Activated naive CD8-positive, alpha-beta T cell treated with anti-CD3 and anti-CD28 coated beads, Interleukin-2, amount 10 ng/mL, durations not matched to agents 7 days and 5 days (primary cell): ENCODE measurements at places on chromosomes 11 and 22. TPM values are rescaled to one million over a fixed set of nuclear protein-coding genes. Genes with fewer than 3 reads are reported as not detected.
A peak's percentile ranks its signal among the peaks of the same experiment; 100 is the strongest.

DNA sequence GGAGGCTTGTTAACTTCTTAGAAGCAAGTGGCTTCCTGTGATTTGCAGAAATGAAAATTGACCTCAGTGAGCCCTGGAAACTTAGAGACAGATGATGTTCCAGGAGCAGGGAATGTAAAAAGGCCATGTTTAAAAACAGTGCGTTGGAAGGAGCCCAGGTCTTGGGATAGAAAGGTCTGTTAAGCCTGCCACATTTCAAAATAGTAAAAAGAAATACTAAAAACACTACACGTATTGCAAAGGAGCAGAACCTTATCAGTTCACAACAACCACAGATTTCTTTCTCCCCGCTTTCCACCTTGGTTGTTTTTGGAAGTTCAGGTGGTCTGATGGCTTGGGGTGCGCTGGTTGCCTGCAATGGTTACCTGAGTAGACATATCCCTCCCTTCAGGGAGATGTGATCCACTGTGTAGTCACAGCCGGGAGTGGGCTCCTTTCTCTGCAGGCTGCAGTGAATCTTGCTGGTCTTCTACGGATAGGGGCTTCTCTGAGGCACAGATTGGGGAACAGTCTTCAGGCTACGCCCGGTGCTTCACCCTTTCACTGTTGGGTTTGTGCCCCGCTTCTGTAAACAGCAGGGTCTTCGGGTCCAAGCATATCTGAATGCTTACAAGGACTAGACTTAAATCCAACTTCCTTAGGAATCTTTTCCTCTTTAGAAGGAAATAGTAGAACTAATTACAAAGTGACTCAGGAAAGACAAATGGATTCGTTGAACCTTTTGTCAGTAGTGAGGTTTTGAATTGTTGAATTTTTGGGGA is 1.9 kb downstream of the TEAD1 start:
- DNase-seq: no peak

GRCh38 chr22:31295831-31296657 is 3.8 kb upstream of the PIK3IP1 start:
- no peak for DNase-seq

The ASPHD2 gene
- 9.0 TPM for total RNA-seq

The OR10D3 gene
- not detected for total RNA-seq

The DERL3 gene
- total RNA-seq: 9.6 TPM

The EHF gene
- total RNA-seq: not detected

GRCh38 chr11:132913886-132914285 is 618.4 kb downstream of the OPCML start:
- no peak for DNase-seq

DNA sequence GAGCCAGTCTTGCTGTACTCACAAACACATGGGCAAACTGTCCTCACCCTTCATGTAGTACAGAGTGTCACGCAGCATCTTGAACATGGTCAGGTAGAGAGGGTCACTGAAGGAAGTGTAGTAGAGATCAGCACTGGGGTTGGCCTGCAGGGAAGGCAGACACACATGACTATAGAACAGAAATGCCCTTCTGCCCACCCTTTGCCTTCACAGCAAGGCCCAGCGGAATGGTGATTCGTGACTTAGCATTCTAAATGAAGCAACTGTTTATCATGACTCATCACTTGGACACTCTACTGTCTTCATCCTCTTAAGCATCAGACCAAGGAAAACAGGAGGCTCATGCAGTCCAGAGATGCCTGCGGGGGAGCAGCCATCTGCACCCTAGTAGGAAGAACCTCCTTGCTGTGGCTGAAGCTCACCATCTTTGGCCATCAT is 33.4 kb downstream of the SERPIND1 start:
- DNase-seq: peak; percentile 10

The ARAP1 gene
- total RNA-seq: 134 TPM

GRCh38 chr11:117061256-117061655 is 37.0 kb downstream of the SIK3 start:
- no peak for DNase-seq

The SYT12 gene
- total RNA-seq: not detected

The LPXN gene
- total RNA-seq: 159 TPM

The OOSP4A gene
- not detected for total RNA-seq

- no peak for DNase-seq
Measured at GRCh38 chr11:58561394-58562098, 14.1 kb downstream of the LPXN start.

DNA sequence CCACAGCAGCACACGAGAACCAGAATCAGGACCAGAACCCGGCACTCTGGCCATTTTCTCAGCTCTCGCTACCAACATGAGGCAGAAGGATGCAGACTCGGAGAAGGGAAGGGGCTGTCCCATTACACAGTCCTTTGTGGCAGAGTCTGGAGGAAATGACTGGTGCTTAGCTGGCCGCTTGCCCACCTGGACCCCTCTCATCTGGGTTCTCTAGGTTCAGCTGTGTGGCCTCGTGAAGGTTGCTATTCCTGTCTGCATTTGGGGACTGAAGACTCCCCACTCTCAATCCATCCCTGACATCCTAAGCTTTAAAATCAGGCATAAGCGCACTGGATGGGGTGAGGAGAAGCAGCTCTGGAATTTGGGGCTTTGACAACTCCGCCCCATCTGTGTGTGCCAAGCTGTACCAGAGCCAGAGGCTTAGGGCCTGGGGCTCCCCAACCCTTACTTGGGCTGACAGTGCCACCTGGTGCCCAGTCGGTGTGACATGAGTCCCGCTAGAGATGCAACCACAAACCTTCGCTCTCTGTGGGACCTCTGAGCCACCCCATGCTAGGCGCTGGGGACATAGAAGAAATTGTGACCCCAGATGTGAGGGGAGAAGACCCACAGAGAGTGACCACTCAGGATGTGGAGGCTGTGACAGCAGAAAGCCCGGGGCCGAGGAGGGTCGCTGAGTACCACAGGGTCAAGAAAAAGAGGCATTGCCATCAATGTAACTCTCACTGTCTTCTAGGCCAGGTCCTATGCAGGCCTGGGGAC is 35.8 kb upstream of the FCHSD2 start:
- DNase-seq: peak; percentile 82

DNA sequence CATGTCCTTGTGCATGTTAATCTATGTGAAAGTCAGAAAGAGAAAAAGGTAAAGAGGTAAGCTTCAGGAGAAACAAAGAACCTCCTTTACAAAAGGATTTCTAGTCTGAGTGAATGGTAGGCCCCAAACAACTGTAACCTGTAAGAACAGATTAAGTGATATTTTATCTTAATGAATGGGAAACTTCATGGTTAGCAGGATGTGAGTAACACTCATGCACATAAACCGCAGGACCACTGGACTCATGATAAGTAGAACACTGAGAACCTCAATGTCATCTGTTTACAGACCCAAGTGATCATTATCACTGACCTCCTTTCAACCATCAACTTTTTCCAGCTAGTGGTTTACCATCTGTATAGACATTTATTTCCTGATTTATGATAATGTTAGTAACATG is 19.9 kb downstream of the OR8G5 start:
- no peak for DNase-seq

GRCh38 chr11:96391698-96392307 is 2.0 kb downstream of the JRKL start:
- DNase-seq: no peak

The POU2AF3 gene
- not detected for total RNA-seq

The BAIAP2L2 gene
- 2.0 TPM for total RNA-seq

The UPK3A gene
- not detected for total RNA-seq

The TMEM151A gene
- not detected for total RNA-seq

DNA sequence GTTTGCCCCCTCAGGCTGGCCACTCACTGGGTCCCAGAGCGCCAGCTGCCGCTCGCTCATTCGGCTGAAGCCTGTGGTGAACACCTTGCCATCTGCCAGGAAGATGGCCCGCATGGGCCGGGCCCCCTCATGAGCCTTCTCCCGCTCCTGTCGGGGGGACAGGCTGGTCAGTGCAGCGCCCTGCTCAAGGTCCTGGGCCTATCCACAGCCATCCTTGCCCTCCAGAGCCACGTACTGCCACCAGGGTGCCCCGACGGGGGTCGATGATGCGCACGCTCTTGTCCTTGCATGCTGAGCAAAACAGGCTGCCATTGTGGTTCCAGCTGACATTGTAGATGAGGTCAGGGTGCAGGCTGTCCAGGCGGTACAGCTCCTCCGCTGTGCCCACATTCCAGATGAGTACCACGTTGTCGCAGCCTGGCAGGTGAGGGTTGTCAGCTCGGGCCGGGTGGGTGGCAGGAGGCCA is 2.1 kb downstream of the CORO1B start:
- DNase-seq: no peak

GRCh38 chr11:73070653-73071052 is 71.5 kb downstream of the FCHSD2 start:
- DNase-seq: no peak

DNA sequence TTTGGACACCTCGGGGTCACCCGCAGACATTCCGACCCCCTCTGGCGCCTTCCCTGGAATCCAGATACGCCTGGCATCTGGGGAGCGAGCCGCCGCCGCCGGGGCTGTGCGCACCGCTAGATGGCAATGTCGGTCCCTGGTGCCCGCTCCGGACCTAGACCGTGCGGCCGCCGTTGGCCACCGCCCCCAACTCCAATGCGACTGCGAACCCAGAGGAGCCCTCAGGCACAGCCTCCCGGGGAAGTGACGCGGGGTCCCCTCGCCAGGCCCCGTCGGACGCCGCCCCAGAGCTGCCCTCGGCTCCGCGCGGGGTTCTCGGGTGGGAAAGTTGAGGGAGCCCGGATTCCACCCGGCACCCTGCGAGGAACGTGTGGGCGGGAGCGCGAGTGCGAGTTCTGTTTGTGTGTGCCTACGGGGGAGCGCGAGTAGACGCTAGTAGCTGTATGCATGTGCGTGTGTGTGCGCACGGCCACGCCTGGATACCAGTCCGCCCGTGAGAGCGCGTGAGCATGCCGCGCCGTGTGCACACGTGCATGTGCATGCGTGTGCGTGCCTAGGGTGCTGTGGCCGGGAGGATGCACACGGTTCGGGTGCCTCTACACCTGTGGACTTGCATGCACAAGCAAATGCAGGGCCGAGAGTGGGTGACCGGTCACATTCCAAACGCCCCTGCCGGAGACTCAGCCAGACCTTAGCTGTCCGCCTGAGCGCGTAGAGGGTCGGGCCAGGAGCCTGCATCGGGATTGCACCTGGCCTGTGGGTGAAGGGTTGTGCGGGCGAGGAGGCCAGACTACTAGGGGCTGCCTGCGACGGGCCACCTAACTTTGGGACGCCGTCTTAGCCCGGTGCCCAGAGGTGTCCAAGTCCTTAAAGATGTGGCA is 1.9 kb downstream of the CHRM4 start:
- DNase-seq: peak; percentile 74

DNA sequence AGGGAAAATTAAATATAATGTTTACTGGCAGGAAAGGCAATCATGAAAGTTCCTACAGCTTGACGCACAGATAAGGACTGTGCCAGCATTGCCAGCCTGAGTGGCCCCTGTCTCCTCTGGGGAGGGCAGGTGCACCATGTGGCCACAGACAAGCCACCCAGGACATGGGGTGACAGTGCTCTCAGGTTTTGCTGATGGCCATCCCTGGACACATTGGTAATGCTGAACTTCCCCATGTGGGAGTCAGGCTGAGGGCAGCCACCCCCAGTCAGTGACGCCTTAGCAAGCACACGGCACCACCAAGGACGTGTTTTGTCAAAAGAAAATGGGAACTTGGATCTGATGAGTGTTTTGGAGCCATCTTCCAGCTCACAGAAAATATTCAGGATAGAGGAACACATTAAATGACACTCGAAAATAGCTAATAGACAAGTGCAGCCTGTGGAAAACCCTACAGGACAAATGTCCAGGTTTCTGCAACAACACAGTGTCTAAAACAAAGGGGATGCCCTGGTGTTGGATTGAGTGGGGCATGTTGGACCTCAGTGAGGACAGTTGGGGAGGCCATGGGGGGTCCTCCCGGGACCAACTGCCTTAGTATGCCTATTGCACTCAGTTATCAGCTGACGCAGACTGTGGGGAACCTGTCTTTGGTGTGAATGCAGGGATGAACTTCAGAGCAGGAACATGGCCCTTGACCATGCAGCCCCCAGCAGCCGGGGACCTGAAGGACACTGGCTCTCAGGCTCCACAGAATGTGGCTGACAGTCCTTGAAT is 1450.5 kb downstream of the BRD1 start:
- DNase-seq: no peak

The OR8D1 gene
- total RNA-seq: not detected

DNA sequence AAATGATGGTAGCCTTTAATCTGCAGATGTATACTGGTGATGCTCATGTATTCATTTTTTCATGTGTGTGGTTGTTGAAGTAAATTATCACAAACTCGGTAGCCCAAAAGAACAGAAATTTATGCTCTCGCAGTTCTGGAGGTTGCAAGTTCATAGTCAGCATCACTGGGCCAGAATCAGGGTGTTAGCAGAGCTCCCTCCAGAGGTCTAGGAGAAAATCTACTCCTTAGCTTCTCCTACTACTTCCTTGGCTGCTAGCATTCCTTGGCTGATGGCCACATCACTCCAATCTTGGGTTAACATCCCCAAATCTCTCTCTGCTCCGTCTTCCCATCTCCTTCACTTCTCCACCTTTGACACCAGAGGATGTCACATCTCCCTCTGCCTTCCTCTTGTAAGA is 45.3 kb upstream of the GALNT18 start:
- DNase-seq: no peak

- DNase-seq: no peak
Measured at GRCh38 chr22:19527861-19528417, 3.7 kb upstream of the CLDN5 start.

- DNase-seq: peak; percentile 92
Measured at GRCh38 chr22:24156913-24157821, 24.1 kb upstream of the SUSD2 start.

DNA sequence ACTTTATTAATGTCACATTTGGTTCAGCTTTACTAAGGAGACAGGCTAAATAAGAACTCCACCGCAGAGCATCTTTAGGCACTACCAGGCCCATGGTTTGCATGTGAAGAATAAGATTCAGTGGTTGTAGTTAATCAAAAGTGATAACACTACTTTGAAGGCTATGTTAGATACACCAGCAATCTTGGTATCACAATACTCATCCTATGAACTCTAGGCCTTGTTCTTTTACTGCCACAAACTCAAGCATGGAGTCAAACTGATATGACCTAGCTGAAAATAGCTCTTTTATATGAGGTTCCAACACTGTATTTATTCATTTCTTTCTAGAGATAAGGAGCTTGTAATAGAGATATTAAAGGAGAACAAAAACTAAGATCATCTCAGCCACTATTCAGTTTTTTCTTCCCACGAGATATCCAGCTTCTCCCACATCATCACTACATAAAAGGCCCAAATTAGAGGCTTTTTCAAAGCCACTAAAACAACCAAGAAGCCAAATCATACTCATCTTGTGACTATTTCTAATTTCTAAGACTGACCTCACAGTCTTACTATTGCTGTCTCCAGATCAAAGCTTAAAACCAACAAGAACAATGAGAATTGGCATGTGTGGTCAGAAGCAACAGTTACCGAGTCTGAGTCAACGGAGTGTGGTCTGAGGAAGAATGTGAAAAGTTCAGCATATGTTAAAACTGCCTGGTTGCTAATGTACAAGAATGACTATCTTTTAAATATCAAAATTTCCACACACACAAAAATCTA is 25.1 kb upstream of the GUCY1A2 start:
- DNase-seq: no peak

The RBMXL2 gene
- not detected for total RNA-seq
